ENCODE measurements at places on chromosomes 2 and 18.

DNA sequence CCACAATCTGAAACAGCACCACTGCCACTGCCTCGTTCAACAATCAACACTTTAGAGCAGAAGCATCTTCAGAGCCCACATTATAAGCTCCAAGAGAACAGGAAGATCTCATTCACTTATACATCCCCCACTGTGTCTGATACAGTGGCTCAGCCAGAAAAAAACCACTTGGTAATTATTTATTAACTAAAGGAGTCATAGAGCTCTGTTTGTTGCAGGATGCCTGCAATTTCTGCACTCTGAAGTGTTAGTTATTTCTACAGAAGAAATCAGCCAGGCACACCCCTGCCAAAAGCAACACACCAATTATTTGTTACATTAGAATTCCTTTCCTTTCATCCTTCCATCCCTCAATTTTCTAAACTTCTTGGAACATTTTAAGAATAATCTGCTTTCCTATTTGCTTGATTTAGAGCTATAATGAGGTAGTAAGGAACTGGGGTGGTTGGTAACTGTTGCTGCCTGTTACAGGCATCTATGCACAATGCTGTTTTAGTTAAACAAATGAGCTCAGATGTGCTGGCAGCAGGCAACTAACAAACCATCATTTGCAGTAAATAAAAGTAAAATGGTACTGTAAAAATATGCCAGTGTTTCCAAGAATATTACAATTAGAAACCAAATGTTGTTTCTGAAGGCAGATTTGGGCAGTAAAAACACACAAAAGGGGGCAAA, 59.9 kb downstream of the DYM start:
- no peak for DNase-seq

DNA sequence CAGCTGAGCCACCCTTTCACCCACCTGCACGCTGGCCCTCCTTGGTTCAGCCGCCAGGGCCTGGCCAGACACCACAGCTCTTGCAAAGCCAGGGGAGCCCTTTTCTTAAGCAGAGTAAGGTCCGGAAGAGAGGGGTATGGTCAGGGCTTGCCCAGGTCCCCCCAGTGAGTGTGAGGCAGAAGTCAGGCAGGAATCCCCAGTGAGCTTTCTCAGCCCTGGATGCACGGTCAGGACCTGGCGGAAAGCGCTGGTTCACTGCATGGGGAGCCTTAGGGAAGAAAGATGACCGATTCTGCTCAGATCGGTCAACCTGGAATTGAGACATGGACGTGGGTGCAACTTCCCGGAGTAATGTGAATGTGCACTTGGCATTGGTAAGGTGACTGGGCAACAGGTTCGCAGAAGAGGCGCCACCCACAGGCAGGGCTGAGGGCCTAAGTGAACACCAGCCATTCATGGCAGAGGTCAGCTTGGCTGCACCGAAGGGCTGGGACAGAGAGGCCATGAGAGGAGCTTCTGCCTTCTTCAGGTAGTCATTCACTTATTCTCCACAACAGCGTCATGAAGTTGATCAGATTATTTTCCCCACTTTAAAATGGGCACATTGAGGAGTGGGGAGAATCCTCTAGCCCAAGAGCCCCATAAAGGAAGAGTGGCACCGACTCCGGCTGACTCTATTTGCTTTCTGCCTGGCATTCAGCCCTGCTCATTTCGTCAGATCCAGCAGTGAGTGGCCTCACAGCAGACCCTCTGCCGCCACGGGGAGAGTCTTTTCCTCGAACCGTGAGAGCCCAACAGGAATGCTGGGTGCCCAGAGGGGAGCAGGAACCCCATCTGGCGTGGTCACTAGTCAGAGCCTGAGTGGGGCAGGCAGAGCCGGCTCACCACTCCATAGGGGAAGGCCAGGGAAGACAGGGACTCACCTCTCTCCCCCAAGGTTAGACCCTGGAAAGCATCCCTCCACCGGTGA, 35.8 kb downstream of the SCTR start:
- DNase-seq: no peak

DNA sequence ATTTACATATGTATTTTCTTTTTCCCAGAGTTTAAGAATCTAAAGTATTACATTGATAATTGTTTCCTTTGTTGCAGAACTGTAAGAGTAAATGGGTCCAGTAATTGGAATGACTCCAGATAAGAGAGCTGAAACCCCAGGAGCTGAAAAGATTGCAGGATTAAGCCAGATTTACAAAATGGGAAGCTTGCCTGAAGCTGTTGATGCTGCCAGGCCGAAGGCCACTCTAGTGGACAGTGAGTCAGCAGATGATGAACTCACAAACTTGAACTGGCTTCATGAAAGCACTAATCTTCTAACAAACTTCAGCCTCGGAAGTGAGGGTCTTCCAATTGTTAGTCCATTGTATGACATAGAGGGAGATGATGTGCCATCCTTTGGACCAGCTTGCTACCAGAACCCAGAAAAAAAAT, 183.8 kb upstream of the STON1 start:
- DNase-seq: no peak

DNA sequence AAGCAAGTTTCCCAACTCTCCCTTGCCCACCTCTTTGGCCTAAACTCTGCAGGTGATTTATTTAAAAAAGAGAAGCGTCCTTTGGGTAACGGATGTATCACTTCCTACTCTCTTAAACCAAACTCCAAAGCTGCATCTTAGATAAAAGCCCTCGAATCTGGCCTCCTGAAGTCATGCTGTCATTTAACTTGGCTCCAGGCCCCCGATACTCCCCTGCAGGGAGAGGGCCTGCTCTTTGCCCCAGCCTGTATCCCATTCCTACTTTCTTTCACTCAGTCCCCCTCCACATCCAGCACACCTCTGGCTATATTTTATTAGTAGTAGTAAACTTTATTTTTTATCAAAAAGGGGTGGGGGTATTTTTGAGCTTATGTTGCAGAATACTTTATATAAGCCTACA, 19.0 kb downstream of the TEKT4 start:
- no peak for DNase-seq

DNA sequence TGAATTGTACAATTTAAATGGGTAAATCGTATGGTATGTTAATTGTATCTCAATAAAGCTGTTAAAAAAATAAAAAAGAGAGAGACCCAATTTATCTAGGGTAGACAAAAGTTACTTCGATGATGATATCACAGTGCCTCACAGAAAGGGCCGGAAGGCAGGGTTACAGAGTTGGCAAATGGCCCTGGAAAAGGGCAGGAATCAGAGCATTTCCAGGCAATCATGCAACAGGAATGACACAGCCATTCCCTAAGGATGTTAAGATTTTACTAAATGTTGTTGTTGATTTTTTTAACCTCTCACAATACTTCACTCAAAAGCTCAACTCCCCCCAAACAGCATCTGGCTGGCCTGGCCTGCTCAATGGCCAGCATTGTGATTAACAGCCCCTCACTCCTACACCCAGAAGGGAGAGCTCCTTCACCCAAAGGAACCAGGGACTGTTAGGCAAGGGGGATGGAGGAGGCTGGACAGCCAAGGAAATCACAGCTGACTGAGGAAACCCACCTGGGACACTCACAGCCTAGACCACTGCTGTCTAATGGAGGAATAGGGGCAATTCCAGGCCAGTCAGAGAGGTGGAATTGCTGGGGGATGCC, 7.7 kb upstream of the SP100 start:
- no peak for DNase-seq

Data from WTC11 (cell line).